HFFc6 (cell line): ENCODE measurements at places on chromosomes 12 and 14. TPM values are rescaled to one million over a fixed set of nuclear protein-coding genes. Genes with fewer than 3 reads are reported as not detected.

FGF23 gene
- total RNA-seq = not detected in 2 replicates

ALDH2 gene
- 16.4 to 43.3 TPM (median 42.6 TPM) in 3 replicates for total RNA-seq

PTGDR gene
- not detected in 3 replicates for total RNA-seq

HIP1R gene
- 7.3 to 9.0 TPM (median 8.1 TPM) in 3 replicates for total RNA-seq

GNB3 gene
- total RNA-seq = 4.3 to 7.8 TPM (median 5.6 TPM) in 3 replicates

MMP14 gene
- 293 to 319 TPM (median 316 TPM) in 3 replicates for total RNA-seq

IFI27 gene
- total RNA-seq = 0.29 to 0.31 TPM in 2 of 3 replicates, not detected in the other

NAP1L1 gene
- total RNA-seq = 473 and 560 TPM in 2 replicates

KRT6B gene
- total RNA-seq = not detected in 2 replicates

DNA sequence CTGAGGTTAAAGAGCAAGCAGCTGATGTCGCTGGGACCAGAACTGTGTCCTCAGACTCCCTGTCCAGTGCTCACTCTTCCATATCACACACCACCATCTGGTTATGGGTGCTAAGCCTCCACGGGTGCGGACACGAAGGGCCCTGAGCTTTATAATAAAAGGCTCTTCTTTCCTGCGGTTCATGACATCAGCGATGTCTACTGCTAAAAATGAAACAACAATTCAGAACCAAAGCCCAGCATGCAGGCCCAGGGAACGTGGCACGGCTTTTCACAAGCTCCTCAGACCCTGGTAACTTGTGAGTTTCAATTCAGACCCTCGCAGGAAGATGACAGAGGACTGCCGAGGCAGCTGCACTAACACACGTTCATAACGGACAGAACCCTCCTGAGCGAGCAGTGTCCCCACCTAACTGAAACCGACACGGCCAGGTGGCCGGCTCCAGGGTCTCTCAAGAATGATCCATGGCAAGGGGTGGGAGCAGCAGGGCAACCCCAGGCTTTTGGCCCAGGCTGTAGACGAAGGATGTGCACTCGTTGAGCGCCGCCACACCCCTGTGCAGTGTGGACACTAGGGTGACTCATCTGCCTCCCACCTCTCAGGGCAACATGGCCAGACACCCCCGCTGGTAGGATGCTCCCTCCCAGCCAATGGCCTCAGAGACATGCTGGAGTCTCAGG, 180.3 kb downstream of the CALM1 start:
- H3K27me3 ChIP-seq = 0 out of 2 replicates have a peak, but pooled peaks cover 2% of the 10 kb centered on the region
- no peaks in the 10 kb centered on the region for H3K4me1 ChIP-seq
- DNase-seq = no peak
- no peaks in the 10 kb centered on the region; the same call in 1 of the 2 replicates for H3K36me3 ChIP-seq
- H3K27ac ChIP-seq = no peak overlapping the region
- H3K4me3 ChIP-seq = no peak overlapping the region

- no peak for DNase-seq
- no peaks in the 10 kb centered on the region for H3K27me3 ChIP-seq
- H3K27ac ChIP-seq = no peak overlapping the region
Measured at GRCh38 chr14:69671365-69672030, 60.1 kb downstream of the SUSD6 start.

DNA sequence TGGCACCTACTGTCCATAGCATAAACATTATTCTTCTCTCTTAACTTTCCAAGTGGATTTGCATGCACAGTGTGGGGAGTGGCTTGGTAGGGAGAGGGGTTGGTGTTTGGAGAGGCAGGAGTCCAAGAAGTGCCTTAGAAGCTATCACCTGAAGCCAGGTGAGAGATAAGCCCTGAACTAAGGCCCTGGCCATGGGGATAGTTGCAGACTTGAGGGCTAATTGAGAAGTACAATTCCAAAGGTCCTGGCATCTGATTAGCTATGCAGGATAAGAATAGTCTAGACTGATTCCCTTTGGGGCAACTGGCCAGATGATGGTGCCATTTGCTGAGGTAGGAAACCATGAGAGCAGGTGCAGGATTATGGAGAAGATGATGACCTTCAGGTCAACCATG, 2.0 kb upstream of the PCK2 start:
- peaks cover under 1% of the 10 kb centered on the region for H3K27me3 ChIP-seq
- no peak overlapping the region for H3K4me3 ChIP-seq
- no peak for DNase-seq
- peaks cover 4% of the 10 kb centered on the region; the same call in 1 of the 2 replicates for H3K36me3 ChIP-seq

DNA sequence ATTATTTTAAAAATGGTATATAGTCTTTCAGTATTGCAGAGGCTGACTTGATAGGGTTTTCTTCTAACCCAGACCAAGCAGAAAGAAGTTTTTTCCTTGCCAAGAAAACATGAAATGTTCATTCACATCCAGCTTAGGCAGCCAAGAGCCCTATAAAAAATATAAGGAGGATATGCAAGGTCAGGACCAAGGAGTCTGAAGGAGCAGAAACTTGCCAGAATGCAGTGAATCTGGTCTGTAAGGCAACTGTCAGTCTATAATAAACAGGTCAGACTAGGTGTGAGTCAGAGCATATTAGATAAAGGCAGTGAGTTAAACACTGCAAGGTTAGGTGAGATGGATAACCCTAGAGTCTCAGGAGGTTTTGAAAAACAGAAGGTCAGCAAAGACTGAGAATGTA, 645.5 kb downstream of the C12orf50 start:
- no peaks in the 10 kb centered on the region for H3K27me3 ChIP-seq
- H3K4me3 ChIP-seq = no peak overlapping the region
- no peak overlapping the region for H3K27ac ChIP-seq
- no peak for DNase-seq
- no peaks in the 10 kb centered on the region for H3K4me1 ChIP-seq
- no peaks in the 10 kb centered on the region for H3K36me3 ChIP-seq

DNA sequence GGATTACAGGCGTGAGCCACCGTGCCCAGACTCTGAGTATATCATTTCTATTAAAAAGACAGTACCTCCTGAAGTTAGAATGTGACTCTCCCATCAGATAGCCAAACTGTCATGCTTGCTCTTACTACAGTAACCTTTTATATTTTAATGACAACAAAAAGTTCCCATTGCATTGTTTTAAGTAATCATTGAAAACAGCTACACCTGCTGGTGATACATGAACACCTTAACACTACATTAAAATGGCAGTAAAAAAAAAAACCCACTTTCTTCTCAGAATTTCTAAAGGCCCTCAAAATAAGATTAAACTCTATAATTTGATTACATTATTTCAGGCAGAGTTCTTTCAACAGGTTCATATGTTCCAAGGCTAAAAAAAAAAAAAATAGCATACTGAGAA, 76.7 kb downstream of the SH2B3 start:
- no peak overlapping the region for H3K4me3 ChIP-seq
- DNase-seq = no peak
- H3K27ac ChIP-seq = no peak overlapping the region; the same call in 1 of the 2 replicates
- no peaks in the 10 kb centered on the region; the same call in 1 of the 2 replicates for H3K4me1 ChIP-seq

GRCh38 chr12:77122661-77123060, 57.3 kb upstream of the E2F7 start:
- H3K36me3 ChIP-seq = 0 out of 2 replicates have a peak, but pooled peaks cover 4% of the 10 kb centered on the region
- H3K4me1 ChIP-seq = peaks cover 39% of the 10 kb centered on the region
- peak overlapping the region; percentile 80 for H3K27ac ChIP-seq
- no peaks in the 10 kb centered on the region for H3K27me3 ChIP-seq

DNA sequence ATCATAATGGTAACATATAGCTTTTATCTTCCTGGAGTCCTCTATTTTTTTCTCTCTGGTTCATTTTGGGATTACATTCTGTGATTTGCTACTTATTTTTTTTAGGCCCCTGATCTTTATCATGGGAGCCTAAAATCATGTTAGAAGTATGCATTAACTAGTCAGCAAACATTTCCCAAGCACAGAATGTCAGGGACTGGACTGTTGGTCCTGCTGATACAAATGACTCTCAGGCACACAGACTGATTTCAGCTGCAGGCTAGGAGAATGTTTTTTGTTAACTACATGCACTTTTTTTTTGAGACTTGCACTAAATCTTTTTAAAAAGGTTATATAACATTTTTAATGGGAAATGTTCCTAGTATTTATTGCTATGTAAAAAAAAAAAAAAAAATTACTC, 131.1 kb downstream of the ACSS3 start:
- no peak overlapping the region for H3K4me3 ChIP-seq
- peak; percentile 19 for DNase-seq
- H3K27me3 ChIP-seq = no peaks in the 10 kb centered on the region; the same call in 1 of the 2 replicates
- H3K4me1 ChIP-seq = peaks cover 17% of the 10 kb centered on the region; the same call in 1 of the 2 replicates

- no peaks in the 10 kb centered on the region for H3K36me3 ChIP-seq
- no peak for DNase-seq
- peaks cover 2% of the 10 kb centered on the region; the same call in 1 of the 2 replicates for H3K27me3 ChIP-seq
- peaks cover 22% of the 10 kb centered on the region for H3K4me1 ChIP-seq
- no peak overlapping the region for H3K4me3 ChIP-seq
Measured at GRCh38 chr14:93003945-93004698, 81.2 kb downstream of the CHGA start.

DNA sequence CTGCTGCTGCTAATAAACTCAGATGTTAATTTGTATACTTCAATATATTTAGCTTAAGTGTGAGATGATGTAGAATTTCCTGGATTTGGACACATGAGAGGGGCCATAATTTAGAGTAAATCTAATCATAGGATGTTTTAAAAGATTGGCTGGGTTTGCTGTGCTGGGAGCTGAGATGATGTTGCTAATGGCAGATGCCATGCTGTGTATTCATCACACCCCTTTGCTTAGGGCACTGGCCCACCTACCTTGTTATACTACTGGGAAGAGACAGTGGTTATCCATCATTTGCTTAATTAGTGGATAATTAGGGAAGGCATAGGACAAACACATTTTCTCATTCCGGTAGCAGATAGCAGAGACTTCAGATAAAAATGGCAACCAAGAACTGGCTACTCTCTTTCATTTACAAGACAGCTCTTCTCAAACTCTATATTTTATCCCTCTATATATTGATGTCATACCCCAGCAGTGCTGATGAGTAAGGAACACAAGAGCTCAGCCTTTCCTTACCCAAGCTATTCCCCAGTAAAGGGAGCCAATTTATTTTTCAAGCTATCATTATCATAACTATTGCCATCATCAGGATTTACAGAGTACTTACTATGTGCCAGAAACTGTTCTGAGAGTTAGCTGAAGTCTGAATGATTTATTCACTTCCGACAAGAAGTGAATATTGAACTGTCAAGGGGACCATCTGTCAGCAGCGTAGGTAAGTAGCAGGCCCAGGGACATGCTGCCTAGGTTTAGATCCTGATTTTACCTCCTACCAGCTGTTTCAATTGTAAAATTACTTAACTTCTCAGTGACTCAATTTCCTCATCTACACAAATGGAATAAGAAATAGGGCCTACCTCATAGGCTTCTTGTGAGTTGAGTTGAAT, 204.6 kb upstream of the FLRT2 start:
- 0 out of 2 replicates have a peak, but pooled peaks cover 5% of the 10 kb centered on the region for H3K36me3 ChIP-seq
- H3K27me3 ChIP-seq = peaks cover 2% of the 10 kb centered on the region; the same call in 1 of the 2 replicates
- no peak for DNase-seq
- no peak overlapping the region for H3K4me3 ChIP-seq
- H3K27ac ChIP-seq = no peak overlapping the region

DNA sequence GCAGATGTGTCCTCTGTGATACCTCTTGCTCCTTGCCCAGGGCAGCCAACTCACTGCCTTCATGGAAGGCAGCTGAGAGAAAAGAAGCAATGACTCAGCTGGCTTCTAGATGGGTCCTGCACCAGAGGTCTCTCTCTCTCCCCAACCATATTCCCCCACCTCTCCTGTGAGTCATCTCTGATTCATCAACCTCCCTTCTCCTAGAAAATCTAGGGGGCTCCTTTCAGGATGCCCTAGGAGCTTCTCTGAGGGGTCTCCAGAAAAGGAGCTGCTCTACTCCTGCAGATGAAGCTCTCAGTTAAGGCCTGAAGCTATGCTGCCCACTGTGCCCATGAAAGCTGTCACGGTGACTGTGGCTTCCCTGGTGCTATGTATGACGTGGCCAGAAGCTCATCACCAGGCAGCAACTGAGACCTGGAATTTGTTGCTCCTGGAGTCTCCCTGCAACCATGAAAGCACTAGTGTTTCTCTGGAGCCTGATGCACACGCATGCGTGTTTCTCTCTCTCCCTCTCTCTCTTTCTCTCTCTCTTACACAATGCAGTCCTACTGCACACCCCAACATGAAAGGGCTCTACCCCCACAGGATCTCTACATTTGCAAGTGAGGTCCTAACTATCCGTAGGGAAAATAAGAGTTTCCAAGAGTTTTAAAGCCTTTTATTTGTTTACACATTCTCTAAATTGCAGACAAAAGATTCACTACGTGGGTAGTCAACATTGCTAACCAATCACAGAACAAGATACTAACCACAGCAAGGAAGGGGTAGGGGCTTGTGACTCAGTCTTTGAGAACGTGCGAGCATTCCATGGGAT, 285.3 kb downstream of the DPF3 start:
- 0 out of 2 replicates have a peak, but pooled peaks cover 6% of the 10 kb centered on the region for H3K36me3 ChIP-seq
- H3K27ac ChIP-seq = peak overlapping the region; percentile 100
- H3K4me1 ChIP-seq = peaks cover 72% of the 10 kb centered on the region

DNA sequence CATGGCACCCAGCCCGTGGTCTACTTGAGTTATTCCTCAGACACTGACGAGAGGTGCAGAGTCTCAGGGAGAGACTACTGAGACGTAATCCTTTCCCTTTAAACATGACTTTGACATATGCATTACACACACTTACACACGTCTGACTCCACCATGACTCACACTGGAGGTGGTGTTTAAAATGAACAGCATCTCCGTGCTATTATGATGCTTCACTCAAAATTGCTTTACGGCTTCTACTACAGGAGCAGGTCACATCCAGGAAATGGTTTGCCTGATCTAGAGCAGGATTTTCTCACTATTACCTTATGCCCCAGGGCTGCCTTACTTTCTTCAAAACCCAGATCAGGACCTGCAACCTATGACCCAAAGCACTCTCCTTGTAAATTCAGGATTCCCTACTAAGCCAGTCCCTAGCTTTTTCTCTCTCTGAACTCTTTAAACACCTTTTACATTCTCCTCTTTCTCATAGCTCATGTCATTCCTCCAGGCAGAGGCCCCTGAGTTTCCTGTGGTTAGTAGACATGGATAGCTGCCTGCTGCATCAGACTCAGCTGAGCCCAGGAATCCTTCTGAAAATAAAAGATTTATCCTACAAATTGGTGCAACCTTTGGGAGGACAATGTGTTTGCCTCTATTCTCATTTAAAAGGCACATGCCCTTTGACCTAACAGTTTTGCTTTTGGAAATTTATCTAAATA, 31.2 kb downstream of the TMCC3 start:
- H3K4me1 ChIP-seq = peaks cover 16% of the 10 kb centered on the region
- H3K27me3 ChIP-seq = no peaks in the 10 kb centered on the region; the same call in 1 of the 2 replicates
- H3K4me3 ChIP-seq = peak overlapping the region; percentile 40; the same call in 1 of the 2 replicates
- peak; percentile 79 for DNase-seq
- peak overlapping the region; percentile 73 for H3K27ac ChIP-seq

GRCh38 chr14:104399432-104400155, 180.0 kb upstream of the C14orf180 start:
- no peaks in the 10 kb centered on the region for H3K4me1 ChIP-seq
- no peak overlapping the region for H3K4me3 ChIP-seq
- DNase-seq = no peak

GRCh38 chr12:46522071-46522470, 149.5 kb upstream of the SLC38A2 start:
- DNase-seq = peak; percentile 5
- H3K4me3 ChIP-seq = peak overlapping the region; percentile 86
- H3K27me3 ChIP-seq = no peaks in the 10 kb centered on the region; the same call in 1 of the 2 replicates
- H3K4me1 ChIP-seq = peaks cover 78% of the 10 kb centered on the region
- H3K27ac ChIP-seq = peak overlapping the region; percentile 96
